Mucosa of descending colon (tissue), 3 donors: ENCODE measurements at places on chromosomes 2 and 18. TPM values are rescaled to one million over a fixed set of nuclear protein-coding genes. Genes with fewer than 3 reads are reported as not detected.

GRCh38 chr2:222708274-222708710 lies 36.8 kb downstream of the MOGAT1 start:
- DNase-seq, result peak; percentile 88

GRCh38 chr2:192675681-192676080 lies 480.9 kb upstream of the TMEFF2 start:
- no peak for DNase-seq

- no peak for DNase-seq
Observed at GRCh38 chr18:60506682-60507081, 134.1 kb upstream of the MC4R start.

ZNF892 gene
- 1.5 TPM for total RNA-seq

DNA sequence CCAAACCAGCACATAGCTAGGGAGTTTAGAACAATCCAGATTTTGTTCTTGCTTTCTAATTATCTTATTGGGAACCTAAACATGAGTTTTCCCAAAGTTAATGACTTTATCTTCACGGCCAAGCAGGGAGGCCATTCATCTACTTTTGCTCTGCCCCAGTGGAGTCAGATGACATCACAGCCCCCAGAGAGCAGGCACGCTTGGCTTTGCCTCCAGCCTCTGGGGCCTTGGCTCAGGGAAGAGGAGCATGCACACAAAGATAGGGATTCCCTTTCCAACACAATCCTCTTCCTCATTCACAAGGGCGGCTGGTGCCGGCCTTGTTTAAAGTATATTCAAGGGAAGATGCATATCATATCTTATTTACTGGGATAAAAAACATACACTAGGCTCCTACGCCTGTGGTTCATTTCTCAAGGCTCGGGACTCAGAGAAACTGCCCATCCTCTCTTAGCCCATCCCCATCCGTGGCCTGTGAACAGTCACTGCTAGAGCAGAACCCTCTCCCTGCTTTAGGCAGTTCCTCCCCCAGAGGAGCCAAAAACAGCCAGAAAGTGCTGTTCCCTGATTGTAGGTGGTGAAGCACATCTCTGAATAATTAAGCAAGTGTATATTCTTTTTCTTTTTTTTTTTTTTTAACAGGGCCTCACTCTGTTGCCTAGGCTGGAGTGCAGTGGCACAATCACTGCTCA lies 21.2 kb downstream of the TGFA start:
- DNase-seq, result no peak

POTEC gene
- total RNA-seq, result not detected

DNA sequence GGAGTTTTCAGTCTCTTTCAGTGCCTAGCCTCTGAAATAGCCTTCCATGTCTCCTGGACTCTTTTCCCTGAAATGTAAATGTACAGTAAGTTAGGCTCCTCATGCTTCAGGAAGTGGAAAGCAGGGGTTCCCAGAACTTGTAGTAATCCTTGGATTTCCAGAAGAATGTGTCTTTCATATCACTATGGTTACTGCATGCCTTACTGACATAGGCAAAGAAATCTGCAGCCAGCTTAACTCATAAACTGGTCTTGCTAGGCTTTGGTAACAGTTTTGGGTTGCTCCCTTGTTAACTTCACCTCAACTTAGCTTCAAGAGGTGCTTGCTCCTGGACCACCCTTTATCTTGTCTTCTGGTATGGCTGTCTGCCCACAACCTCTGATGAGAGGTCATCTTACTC lies 686.8 kb upstream of the DDX18 start:
- no peak for DNase-seq

GRCh38 chr2:64318476-64318748 lies 135.6 kb upstream of the LGALSL start:
- DNase-seq, result no peak

GKN2 gene
- total RNA-seq, result not detected

CNTNAP5 gene
- total RNA-seq, result not detected

- DNase-seq, result no peak
Observed at GRCh38 chr2:106869512-106870275, 16.3 kb downstream of the ST6GAL2 start.
